ENCODE measurements at places on chromosomes 12 and 14. TPM values are rescaled to one million over a fixed set of nuclear protein-coding genes. Genes with fewer than 3 reads are reported as not detected.

DNA sequence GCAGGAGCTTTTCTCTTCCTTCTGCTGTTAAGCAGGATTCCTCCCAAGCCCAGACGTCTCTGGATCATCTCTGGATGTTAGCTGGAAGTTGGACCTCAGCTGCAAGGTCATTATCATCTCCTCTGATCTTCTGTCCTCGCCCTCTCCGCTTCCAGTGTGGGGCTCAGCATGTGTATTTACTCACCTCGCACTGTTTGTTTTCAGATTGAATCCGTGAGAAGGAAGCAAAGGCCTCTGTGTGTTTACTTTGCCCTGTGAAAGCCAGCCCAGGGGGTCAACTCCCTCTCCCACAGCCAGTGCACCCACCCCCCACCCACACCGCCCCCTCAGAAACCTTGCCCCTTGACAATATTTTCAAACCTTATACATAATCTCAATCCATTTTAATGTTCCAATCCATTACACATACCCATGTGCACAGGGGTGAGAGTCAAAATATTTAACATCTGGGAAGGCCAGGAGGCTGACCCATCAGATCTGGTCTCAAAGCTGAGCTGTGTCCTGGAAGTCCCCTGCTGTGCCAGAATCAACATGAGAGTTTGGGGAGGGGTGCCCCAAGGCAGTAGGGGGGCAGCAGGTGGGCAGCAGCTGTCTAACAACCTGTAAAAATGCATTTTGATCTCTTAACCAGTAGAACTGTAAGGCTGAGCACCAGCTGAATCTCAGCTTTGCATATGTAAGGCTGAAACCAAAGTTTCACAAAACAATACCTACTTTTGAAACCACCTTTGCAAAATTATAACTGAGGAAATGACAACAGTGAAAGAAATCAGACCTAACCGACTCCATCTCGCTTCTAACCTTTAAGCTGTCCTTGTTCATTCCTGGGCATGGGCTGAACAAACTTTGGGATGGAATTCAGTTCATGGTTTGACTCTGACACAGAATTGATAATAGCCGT, 157.9 kb downstream of the ZNF664 start:
- no peak overlapping the region for H3K4me3 ChIP-seq
- no peaks in the 10 kb centered on the region for H3K36me3 ChIP-seq
- no peak overlapping the region for H3K27ac ChIP-seq
- H3K27me3 ChIP-seq = peaks cover 8% of the 10 kb centered on the region
- H3K4me1 ChIP-seq = no peaks in the 10 kb centered on the region
- DNase-seq = no peak

KRT78 gene
- not detected for total RNA-seq

DNA sequence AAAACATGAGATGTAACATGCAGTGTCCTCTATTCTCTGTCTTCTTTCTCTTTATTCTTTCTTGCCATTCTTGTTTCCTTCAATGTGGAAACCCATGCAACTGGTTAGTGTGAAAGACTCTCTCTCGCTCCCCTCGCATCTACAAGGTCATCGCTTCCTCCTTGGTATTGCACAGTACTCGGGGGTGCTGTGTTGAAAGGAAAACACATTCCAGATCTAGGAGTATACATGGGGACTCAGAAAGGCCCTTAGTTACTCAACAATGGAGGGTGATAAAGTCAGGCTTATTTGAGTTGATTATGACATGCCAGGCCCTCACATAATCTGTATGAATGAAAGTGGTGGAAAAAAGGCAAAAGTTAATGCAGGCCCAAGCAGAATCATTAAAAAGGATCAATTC, 75.5 kb upstream of the OVCH1 start:
- H3K27ac ChIP-seq = no peak overlapping the region
- no peak overlapping the region for H3K4me3 ChIP-seq
- H3K36me3 ChIP-seq = no peaks in the 10 kb centered on the region
- no peaks in the 10 kb centered on the region for H3K4me1 ChIP-seq
- no peak for DNase-seq

SELPLG gene
- 56.8 TPM for total RNA-seq

GRCh38 chr12:59895166-59895775, 299.4 kb downstream of the SLC16A7 start:
- no peak overlapping the region for H3K4me3 ChIP-seq
- no peaks in the 10 kb centered on the region for H3K27me3 ChIP-seq
- no peaks in the 10 kb centered on the region for H3K4me1 ChIP-seq
- H3K27ac ChIP-seq = no peak overlapping the region
- DNase-seq = no peak

ARHGEF25 gene
- total RNA-seq = 2.5 TPM

DNA sequence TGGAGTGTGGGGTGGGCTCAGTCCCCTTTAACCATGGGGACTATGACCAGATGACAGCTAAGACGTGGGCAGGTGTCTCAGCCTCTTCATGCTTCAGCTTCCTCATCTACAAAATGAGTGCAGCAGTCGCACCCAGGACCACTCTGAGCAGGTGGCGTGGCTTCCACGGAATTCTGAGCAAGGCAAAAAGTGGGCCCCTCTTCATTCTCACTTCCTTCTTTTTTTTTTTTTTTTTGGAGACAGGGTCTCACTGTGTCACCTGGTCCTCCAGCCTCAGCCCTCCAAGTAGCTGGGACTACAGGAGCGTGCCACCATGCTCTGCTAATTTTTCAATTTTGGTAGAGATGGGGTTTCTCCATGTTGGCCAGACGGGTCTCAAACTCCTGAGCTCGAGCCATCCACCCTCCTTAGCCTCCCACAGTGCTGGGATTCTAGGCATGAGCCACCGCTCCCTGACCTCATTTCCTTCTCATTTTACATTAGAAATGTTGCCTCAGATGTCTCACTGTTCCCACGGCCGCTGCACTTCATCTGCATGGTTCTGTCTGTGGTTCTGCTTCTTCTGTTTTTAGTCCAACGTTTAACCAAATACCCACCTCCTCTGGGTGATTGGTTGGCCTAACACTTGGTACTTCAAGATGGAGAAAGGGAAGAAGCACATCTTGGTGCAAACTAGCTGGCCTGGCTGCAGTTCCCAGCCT, 41.3 kb upstream of the BCL7A start:
- peak; percentile 41 for DNase-seq
- H3K27ac ChIP-seq = no peak overlapping the region
- peaks cover 7% of the 10 kb centered on the region for H3K4me1 ChIP-seq
- H3K27me3 ChIP-seq = peaks cover 1% of the 10 kb centered on the region
- H3K4me3 ChIP-seq = no peak overlapping the region

- H3K27me3 ChIP-seq = peaks cover 6% of the 10 kb centered on the region
- no peaks in the 10 kb centered on the region for H3K4me1 ChIP-seq
- no peak overlapping the region for H3K4me3 ChIP-seq
Measured at GRCh38 chr12:110913119-110914056, 7.0 kb downstream of the MYL2 start.

DNA sequence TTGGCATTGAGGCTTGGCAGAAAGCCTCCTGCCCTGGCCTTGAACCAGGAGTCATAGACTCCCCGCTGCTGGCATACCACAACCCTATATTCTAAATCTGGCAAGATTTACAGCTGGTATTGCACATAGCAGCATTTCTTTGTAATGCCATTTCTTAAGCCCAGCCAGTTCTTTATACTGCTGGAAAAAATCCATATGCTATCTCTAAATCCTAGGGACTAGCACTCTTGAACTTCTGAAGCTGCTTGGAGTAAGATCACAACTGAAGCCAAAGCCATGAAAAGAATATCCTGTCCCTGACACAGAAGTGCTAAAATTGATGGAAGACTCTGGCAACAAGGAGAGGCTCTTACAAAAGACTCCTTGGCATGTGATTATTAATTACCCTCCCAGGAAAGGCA, 89.3 kb downstream of the KCNC2 start:
- H3K27me3 ChIP-seq = no peaks in the 10 kb centered on the region
- no peak overlapping the region for H3K4me3 ChIP-seq
- H3K36me3 ChIP-seq = no peaks in the 10 kb centered on the region
